ENCODE measurements at places on chromosomes 16 and 17. TPM values are rescaled to one million over a fixed set of nuclear protein-coding genes. Genes with fewer than 3 reads are reported as not detected.

Gene WNT9B
- total RNA-seq, result not detected

DNA sequence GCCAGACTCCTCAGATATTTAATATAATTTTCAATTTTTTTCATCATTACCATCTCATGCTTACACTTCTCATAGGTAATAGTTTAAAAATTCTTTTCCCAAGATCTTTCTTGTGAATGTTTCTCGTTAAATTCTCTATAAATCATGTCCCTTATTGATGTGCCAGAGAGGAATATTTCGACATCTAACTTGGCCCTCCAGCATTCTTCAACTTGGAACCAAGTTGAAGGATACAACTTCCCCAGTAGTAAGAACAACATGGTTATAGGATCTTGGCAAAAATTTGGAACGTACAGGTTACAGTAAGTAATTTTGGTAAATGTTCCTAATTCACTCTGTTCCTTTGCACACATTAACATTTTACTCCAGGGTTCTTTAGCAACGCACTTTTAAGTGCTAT, 731.8 kb downstream of the CDH11 start:
- DNase-seq, result no peak

Gene NLRC3
- 2.3 TPM for total RNA-seq

DNA sequence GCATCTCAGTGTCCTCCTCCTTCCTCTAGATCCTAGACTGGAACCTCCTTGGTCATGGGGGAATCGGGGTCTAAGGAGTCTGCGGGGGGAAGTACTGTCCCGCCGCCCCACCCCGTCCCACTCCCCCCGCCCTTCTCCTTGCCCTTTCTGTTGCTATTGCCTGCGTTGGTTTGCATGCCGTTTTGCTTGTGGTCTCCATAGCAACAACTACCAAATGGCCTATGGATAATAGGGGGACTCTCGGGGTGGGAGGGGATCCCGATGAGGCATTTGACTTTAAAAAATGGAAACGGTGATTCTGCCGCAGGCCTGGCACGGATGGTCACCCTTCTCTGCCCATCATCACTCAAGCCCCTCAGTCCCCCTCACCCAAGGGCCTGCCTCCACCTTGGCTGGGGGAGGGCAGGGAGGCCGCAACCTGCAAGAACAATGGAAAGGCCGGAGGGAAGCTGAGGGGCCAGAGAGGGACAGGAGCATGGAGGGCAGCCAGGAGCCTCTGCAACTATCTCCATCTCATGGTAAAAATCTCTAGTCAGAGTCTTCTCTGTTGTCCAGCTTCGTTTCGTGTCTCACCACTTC, 231.4 kb upstream of the TNRC6C start:
- DNase-seq, result no peak

Gene PYY
- total RNA-seq, result 89.2 TPM

DNA sequence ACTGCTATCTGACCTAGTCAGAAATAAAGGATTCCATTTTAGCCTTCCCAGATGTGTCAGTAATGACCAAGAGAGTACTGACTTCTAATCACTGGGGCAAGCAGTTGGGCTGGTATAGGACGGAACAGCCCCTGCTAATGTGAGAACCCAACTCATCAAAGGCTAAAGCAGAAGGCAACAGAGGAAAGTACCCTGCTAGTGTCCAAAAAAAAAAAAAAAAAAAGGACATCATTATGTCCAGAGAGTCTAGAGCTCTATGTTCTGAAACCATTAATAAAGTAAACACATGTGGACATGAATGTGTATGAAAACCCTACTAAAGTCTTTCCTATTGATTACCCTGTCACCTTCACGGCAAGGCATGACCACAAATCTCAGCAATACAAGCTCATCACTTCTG, 85.0 kb downstream of the CYTH1 start:
- DNase-seq, result no peak

GRCh38 chr17:20223808-20224328, 214.7 kb downstream of the SPECC1 start:
- no peak for DNase-seq

DNA sequence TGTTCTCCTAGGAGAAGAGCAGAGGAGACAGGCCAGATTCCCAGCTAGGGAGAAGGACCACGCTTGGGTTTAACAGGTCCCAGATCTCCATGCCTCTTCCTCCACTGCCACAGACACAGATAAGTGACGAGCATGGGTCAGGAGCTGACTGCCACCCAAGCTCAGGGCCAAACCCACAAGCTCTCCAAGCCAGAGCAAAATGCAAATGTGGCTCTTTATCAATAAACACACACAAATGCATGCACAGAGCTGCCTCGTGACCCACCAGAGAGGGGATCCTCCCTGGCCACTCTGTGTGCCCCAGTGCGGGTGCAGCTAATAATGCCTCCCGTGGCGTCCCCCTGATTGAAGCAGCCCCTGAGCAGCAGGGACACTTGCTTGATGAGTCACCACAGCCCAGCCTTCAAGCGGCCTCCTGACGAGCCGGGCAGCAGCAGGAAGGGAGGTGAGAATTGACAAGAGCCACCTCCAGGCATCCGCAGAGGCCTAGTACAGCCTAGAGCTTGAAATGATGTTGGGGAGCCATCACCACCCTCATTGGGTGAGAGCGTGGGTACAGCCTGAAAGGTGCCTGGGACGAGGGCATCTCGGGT, 143.9 kb downstream of the CCDC182 start:
- no peak for DNase-seq

GRCh38 chr16:28910086-28911031, 14.7 kb downstream of the RABEP2 start:
- DNase-seq, result peak; percentile 74

GRCh38 chr16:47644661-47645060, 183.5 kb downstream of the PHKB start:
- DNase-seq, result no peak

DNA sequence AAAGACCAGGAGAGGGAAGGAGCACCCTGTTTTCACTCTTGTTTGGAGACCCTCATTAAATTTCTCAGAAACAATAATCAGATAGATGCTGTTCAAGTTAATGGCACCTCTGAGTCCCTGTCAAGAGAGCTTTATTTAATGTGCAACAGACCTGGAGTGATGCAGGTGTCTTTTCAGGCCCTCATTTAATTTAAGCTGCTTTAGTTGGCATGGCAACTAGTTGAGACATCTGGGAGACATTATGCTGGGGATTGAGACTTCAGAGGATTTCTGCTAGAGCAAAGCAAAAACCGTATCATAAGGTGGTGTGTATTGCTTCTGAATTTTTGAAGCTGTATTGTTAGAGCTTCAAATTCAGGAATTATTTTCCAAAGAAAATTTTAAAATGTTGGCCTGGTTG, 108.5 kb downstream of the NLK start:
- no peak for DNase-seq

GRCh38 chr17:57548421-57549410, 196.4 kb downstream of the CCDC182 start:
- no peak for DNase-seq

GRCh38 chr17:73740370-73740769, 96.1 kb upstream of the SDK2 start:
- DNase-seq, result no peak

Gene DNAH17
- total RNA-seq, result not detected

Gene SLC52A1
- total RNA-seq, result not detected

- DNase-seq, result no peak
Measured at GRCh38 chr16:27452569-27453493, 50.9 kb downstream of the IL21R start.

GRCh38 chr16:77963185-77964044, 58.9 kb upstream of the CLEC3A start:
- DNase-seq, result no peak

Gene MAP2K6
- total RNA-seq, result 44.1 TPM

DNA sequence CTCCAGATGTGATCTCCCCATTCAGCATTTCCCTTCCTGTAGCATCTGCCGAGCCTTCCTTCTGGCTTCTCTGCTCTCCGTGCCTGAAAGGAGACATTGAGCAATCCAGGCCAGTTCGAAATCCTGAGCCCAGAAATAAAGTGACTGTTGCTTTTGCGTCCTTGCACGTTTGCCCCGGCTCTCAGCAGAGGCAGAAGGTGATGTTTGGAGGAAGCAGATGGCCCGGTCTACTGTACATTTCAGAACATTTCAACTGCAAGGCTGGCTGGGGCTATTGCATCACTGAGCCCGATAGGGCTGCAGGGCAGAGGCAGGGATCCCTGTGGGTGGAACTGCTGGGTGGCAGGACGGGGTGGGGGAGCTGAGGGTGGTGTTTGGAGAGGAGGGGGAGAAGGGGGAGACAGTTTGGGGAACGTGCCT, 29.4 kb downstream of the IRF8 start:
- DNase-seq, result peak; percentile 27

- no peak for DNase-seq
Measured at GRCh38 chr16:86709902-86710601, 131.7 kb downstream of the FOXL1 start.

DNA sequence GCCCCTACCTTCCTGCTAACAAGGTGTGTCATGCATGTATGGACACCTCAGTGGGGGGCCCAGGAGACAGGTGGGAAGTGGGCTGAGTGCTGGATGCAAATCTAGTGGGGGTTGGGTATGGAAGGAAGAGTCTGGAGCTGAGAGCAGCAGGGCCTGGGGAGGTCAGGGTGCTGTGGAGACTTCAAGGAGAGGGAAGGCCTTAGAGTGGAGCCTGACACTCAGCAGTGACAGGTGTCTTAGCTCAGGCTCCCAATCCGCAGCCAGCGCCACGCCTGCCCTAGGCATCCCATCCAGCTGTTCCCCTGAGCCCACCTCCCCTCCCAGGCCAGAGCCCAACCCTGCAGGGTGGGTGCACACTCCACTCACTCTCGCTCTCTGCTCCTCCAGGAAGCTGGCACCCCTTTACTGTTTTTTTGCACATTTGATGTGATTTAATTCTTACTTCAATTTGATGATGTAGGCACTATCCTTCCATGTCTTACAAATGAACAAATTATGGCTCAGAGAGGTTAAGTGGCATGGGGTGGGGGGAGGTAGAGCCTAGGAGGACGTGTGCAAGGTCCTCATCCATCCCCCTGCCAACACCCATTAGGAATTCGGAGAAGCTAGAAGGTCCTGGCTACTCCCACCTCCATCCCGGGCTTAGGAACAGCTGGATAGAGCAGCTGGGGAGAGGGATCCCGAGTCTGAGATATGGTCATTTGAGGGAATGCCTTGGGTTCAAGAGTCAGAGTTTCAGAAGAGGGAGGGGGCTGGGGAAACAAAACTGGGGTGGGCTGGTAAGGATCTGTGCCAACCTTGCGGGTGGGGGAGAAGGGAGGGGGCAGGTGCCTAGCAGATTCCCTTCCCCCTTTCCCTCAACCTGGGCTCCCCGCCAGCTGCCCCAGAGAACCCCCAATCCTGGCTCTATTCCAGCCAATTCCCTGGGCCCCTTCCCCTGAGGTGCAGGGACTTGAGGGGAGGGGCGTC, 2.1 kb downstream of the FAM171A2 start:
- no peak for DNase-seq

- DNase-seq, result no peak
Measured at GRCh38 chr16:12763517-12763916, 40.2 kb downstream of the CPPED1 start.

DNA sequence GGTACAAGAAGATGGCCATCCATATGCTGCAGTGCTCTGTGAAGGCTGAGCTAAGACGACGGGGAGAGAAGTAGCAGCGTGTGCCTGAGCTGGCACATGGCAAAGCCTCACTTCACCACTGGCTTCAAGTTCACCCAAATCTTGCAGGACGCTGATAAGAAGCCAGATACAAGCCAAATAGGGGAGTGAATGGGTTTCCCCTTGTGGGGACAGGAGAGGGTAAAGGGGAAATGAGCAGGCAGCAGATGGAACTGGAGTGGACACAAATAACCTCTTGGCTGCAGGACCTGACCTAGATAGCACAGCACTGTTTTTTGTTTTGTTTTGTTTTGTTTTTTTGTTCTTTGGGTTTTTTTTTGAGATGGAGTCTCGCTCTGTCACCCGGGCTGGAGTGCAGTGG, 21.0 kb upstream of the PITPNA start:
- no peak for DNase-seq

Gene NTN1
- 20.6 TPM for total RNA-seq

Gene MATCAP1
- total RNA-seq, result 37.4 TPM

GRCh38 chr16:22030087-22030812, 22.3 kb downstream of the MOSMO start:
- no peak for DNase-seq

- DNase-seq, result no peak
Measured at GRCh38 chr17:76566988-76567431, 18.6 kb downstream of the ST6GALNAC2 start.

GRCh38 chr17:76367642-76368041, 13.9 kb upstream of the PRPSAP1 start:
- no peak for DNase-seq

Gene KRT31
- not detected for total RNA-seq

DNA sequence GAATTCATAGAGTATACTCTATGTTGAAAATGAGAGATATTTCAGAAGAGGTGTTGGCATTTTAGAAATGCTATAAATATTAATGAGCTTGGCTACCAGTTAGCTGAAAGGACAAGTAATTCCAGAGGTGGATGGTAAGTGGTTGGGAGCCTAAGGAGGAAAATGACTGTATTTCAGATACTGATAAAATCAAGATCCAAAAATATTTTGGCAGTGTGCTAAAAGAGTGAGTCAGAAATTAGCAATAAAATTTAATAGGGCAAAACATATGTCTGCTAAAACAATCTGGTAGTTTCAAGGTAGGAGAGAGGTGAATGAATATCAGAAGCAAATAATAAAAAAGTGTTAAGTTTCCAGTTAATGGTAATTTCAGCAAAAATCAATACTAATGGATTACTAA, 1287.9 kb downstream of the CDH8 start:
- no peak for DNase-seq

DNA sequence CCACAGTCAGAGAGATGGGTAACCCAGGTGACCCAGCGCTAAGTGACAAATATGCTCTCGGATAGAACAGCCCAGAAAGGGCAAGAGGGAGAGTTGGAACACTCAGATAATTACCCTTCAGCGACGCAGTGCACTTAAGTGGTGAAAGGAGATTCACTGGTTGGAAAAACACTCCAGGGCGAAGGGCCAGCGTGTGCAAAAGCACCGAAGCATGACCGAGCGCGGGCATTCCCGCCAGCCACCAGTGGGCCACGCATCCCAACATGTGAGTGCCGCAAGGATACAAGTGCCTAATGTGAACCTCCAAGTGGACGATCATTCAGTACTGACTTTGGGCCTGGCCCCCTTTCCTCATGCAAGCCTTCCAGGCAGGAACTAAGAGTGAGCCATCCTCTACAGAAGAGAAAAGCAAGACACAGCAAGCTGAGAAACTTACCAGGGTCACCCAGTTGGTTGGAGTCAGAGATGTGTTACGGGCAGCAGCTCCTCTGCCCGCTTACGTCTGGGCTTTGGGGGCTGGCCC, 258.4 kb downstream of the C16orf95 start:
- DNase-seq, result no peak

Gene WFDC1
- 5.6 TPM for total RNA-seq

Gene NPIPB9
- 13.2 TPM for total RNA-seq

All from transverse colon (tissue), 4 donors.